Left lung (tissue), 14 donors: ENCODE measurements at places on chromosomes 6 and 20. TPM values are rescaled to one million over a fixed set of nuclear protein-coding genes. Genes with fewer than 3 reads are reported as not detected.

PREP gene
- total RNA-seq, result 34.9 TPM

C6orf141 gene
- 10.0 TPM for total RNA-seq

SEMG1 gene
- not detected for total RNA-seq

ATG5 gene
- 30.9 TPM for total RNA-seq

CLVS2 gene
- total RNA-seq, result not detected

HSPA12B gene
- 22.1 TPM for total RNA-seq

PPIL6 gene
- total RNA-seq, result 8.4 TPM

SLC52A3 gene
- total RNA-seq, result 1.6 TPM

DDRGK1 gene
- 107 TPM for total RNA-seq

NHLRC1 gene
- total RNA-seq, result 2.6 TPM

SYNDIG1 gene
- 1.3 TPM for total RNA-seq

PCSK2 gene
- total RNA-seq, result 33.4 TPM

PRPF6 gene
- 53.7 TPM for total RNA-seq

IRF4 gene
- 3.4 TPM for total RNA-seq

OR2H1 gene
- total RNA-seq, result not detected

WFDC2 gene
- 258 TPM for total RNA-seq

DEFB126 gene
- total RNA-seq, result not detected

FAM83C gene
- total RNA-seq, result not detected

MRS2 gene
- total RNA-seq, result 29.7 TPM

CSE1L gene
- total RNA-seq, result 60.5 TPM

TRIM15 gene
- not detected for total RNA-seq

RAET1E gene
- 0.35 TPM for total RNA-seq

GABRR1 gene
- not detected for total RNA-seq

ZSCAN16 gene
- total RNA-seq, result 3.0 TPM

TAB2 gene
- 49.3 TPM for total RNA-seq

CLIC5 gene
- 179 TPM for total RNA-seq

DDR1 gene
- 148 TPM for total RNA-seq

RIPPLY2 gene
- total RNA-seq, result not detected

NCOA5 gene
- total RNA-seq, result 23.8 TPM

GSTA2 gene
- total RNA-seq, result not detected

HSPA1A gene
- 155 TPM for total RNA-seq
